ENCODE measurements at places on chromosomes 5 and 9.

- DNase-seq: peak; percentile 9
These were observed 281.1 kb upstream of the MAP3K1 start for GRCh38 chr5:56534102-56534829.

DNA sequence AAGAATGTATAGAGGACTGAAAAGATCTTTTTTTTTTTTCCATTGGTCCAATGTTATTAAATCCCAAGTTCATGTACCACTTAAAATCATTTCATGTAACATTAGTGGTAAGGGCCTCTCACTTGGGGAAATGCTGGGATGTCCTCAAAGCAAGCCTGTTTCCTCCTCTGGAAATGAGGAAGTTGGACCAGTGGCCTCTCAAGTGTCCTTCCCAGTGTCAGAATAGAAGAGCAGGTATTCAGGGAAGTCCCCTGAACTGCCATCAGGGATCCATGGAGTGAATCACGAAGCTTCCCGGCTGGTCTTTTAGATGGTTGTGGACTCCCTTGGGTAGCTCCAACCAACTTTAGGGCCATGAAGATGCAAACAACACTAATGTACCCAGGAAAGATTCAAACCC, 55.2 kb upstream of the AFAP1L1 start:
- no peak for DNase-seq

DNA sequence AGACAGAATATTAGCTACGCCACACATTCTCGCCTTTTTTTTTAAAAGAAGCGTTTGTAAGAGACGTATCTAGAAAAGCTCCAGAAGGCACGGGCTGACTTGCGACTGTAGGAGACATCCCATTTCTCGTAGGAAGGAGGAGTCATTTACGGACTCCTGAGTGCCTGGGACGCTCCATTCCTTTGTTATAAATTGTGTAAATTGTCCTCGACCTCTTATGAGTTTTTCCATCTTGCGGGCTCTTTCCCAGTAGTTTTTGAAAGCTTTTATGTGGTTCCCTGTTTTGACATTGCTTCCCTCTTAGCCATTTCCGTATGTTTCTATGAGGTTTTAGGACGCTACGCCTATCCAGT, 1.0 kb downstream of the RABL6 start:
- DNase-seq: peak; percentile 25

GRCh38 chr9:121556580-121556979, 56.9 kb upstream of the GGTA1 start:
- no peak for DNase-seq

- no peak for DNase-seq
These were observed 13.3 kb downstream of the NR5A1 start for GRCh38 chr9:124493794-124494479.

- DNase-seq: no peak
These were observed 41.5 kb upstream of the MAP1B start for GRCh38 chr5:72065751-72066255.

- DNase-seq: no peak
These were observed 41.3 kb upstream of the HSPA9 start for GRCh38 chr5:138616508-138616907.

DNA sequence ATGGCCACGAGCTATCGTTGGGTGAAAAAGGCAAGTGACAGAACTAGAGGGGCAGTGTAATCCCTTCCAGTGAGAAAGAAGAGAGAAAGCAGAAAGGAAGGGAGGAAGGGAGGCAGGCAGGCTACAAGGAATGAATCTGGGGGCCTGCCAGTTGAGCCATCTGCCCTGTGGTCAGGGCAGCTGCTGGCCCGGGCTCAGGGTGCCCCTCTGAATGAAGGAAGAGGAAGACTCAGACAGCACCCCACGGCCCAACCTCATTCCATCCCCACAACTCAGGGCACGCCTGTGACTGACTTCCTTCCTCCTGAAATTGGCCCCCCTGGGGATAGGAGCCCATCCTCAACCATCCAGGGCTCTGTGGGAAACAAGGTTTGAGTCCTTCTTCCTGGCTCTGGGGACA, 20.3 kb upstream of the FLT4 start:
- no peak for DNase-seq

GRCh38 chr5:104018299-104018698, 455.7 kb upstream of the NUDT12 start:
- no peak for DNase-seq

DNA sequence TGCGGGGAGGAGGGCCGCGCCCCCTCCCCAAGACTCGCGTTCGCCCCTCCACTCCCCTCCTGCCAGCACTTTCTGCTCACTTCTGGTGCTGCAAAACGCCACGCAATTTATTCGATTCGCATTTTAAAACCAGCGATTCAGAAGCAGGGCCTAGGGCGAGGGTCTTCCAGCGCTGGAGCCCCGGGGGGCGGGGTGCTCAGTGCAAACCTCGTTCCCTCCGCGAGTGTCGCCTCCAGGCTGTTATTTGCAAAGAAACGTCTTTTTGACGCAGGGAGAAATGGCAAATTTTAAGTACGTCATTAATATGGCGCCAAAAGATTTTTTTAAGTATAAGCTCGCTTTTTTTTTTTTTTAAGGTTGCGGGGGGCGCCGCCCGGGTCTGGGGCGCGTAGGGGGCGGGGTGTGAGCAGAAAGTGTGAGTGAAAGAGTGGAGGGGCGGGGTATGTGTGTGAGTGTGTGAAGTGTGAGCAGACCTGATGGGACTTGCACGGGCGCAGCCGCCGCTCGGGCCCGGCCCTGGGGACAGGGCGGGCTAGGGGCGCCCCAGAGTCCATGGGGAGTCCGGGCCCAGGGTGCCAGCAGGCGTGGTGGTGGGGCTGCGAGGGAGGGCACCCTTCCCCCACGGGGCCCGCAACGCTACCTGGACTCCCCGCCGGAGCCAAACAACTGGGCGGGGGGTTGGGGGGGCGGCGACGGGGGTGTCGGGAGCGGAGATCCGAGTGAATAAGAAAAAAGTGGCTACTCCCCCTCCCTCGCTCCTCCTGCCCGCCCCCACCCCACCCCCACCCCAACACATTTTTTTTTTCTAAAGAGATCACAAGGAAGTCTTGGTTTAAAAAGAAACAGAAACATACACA, at the start of gene JADE2:
TSS of gene JADE2 (plus strand) at position 845 of the 857 bp plus-strand sequence. CDS start 10,188 bp downstream, outside the sequence.
- peak; percentile 90 for DNase-seq

- DNase-seq: no peak
These were observed 462.3 kb downstream of the GABRG2 start for GRCh38 chr5:162529886-162530285.

DNA sequence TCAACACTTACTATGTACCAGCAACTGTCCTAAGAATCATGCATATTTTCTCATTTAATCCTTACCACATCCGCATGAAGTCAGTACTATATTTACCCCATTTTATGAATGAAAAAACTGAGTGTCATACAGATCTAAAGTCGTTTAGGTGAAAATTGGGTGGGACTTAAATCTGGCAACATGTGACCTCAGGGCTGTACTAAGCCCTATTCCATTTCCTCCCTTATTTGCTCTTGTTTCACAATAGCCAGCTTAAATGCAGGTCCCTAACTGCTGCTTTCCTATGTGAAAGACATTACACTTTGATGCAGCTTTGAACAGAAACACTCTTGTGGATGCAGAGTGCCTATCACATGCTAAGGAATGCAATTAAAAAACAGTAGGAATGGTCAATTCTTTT, 2.5 kb upstream of the RAB14 start:
- DNase-seq: no peak

GRCh38 chr9:115085773-115086377, 32.1 kb downstream of the TNC start:
- no peak for DNase-seq

GRCh38 chr9:125990793-125991220, 243.6 kb downstream of the PBX3 start:
- no peak for DNase-seq

DNA sequence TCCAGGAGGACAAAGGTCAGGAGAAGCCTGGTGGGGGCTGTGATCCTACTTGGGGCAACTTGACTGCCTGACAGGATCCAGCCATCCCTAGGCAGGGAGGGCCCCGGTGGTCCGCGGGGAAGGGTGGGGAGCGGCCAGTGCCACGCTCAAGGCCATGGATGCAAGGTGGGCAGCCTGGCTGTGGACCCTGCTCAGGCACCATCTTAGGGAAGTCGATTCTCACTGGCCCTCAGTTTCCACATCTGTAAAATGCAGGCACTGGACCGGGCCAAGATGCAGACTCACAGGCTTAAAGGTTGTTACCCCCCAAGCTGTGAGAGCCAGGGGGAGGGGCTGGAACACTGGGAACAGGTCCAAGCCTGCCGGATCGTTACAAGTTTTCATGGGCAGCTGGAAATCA, 8.7 kb upstream of the DOLPP1 start:
- no peak for DNase-seq

- peak; percentile 93 for DNase-seq
These were observed at the start of gene PAXX for GRCh38 chr9:136991993-136992818. PAXX (plus strand) TSS chr9:136992422; CDS start chr9:136992444, 22 bp downstream.

DNA sequence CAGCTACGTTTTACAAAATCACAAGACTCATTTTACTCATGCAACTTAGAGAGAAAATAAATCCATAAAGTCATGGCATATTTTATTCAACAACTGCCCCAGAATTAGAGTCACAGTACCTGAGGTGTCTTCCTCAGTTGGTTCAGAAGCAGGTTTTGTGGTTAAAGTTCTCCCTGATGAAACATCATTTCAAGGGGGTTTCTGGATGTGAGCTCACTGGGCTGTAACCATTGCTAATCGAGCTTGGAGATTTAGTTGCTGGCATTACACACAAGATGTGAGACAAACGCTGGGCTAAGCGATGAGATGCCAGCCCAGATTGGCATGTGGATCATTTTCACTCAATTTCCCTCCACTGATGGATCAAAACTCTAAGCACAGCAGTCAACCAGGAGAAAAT, 131.3 kb downstream of the PRELID2 start:
- DNase-seq: no peak

DNA sequence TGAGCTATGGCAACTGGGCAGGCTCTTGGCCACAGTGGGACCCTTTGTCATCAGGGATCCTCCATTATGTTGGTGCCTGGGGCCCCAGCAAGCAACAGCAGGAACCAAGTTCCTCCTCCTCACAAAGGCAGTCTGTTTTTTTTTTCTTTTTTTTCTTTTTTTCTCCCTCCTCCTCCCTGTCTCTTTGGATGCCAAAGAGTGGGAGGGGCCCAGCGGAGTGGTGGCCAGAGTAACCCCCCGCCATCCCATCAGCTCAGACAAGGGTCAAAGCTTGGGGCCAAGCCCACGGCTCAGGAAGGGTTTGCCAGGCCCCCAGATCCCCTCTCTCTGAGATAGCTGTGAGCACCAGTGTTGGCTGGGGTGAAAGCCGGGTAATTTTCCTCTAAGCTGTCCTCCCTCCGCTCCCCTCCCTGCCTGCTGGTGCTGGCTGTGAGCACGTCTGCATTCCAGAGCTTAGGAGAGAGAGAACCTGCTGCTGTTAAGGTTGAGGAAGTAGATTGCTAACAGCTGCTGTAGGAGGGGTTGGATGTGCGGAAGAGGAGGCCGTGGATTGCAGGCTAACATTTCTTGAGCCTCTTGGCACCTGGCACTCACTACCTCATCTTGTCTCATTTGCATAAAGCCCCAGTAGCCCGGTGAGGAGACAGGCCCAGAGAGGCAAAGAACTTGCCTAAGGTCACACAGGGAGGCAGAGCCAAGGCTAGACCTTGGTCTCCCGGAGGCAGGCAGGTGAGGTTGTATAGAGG, 21.2 kb downstream of the GSN start:
- DNase-seq: no peak

GRCh38 chr5:178116143-178116885, 3.0 kb downstream of the N4BP3 start:
- peak; percentile 76 for DNase-seq

DNA sequence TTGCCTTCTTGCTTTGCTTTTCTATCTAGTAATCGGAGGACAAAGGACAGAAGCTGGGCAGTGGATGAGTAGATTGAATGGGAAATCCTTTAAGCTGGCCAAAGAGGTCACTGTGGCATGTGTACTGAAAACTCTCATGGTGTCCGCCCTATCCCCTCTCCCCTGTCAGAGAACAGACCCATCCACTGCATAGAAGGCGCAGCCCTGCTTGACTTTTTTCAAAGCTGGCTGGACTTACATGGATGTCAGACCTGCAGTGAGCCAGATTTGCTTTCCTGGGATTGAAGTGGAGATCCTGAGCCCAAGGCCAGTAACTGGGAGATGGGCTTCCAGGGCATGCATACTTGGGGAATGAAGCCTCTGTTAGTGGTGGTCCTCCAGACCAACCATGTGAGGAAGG, 329.5 kb downstream of the TRPM3 start:
- DNase-seq: no peak

- no peak for DNase-seq
These were observed 38.4 kb downstream of the PPP1R2B start for GRCh38 chr5:156888520-156888919.

- DNase-seq: peak; percentile 58
These were observed 10.2 kb downstream of the HAND1 start for GRCh38 chr5:154467655-154468354.

GRCh38 chr5:45696206-45696836, at the start of gene HCN1:
HCN1 (minus strand) TSS chr5:45696380.
- DNase-seq: no peak

DNA sequence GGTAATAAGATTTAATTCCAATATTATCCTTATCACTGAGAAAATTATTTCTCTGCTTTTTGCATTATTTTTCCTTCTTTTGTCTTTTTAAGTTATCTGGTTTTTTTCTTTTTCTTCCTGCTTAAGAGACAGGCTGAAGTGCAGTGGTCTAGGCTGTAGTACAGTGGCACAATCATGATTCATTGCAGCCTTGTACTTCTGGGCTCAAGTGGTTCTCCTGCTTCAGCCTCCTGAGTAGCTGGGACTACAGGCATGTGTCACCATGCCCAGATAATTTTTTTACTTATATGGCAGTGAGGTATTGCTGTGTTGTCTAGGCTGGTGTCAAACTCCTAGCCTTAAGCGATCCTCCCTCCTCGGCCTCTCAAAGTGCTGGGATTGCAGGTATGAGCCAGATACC, 93.9 kb downstream of the SLC44A1 start:
- DNase-seq: no peak

GRCh38 chr5:39441838-39442237, 17.1 kb upstream of the DAB2 start:
- no peak for DNase-seq

- DNase-seq: no peak
These were observed 60.8 kb upstream of the PTGER4 start for GRCh38 chr5:40618926-40619325.
